ENCODE measurements at places on chromosomes 4 and X.

GRCh38 chrX:148609515-148610327 lies 109.3 kb downstream of the AFF2 start:
- no peak for DNase-seq

DNA sequence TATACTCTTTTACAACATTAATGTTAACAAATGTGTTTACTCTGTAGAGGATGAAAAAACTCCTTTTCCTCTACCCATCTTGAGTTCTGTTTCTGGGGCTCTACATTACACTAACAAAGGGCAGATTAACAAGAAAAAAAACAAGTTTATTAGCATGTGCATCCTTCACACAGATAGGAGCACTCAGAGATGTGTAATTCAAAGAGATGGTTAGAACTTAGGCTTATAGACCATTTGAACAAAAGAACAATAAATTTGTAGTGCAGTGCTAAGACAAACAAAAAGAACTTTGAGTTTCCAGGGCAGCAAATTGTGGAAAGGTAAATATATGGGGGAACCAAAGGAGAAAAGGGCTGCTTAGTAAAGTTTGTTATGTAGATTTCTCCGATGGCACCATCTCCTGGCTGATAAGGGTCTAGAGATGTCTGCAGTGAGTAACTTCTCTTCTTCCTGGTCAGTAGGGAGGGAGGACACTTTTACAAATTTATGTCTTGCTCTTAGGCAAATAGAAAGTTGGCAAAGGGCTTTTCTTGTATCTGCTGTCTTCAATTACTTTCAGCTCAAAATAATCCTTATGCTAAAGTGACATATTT lies 1249.9 kb upstream of the TENM3 start:
- DNase-seq, result no peak

GRCh38 chr4:26226629-26227376 lies 94.0 kb upstream of the RBPJ start:
- no peak for DNase-seq

DNA sequence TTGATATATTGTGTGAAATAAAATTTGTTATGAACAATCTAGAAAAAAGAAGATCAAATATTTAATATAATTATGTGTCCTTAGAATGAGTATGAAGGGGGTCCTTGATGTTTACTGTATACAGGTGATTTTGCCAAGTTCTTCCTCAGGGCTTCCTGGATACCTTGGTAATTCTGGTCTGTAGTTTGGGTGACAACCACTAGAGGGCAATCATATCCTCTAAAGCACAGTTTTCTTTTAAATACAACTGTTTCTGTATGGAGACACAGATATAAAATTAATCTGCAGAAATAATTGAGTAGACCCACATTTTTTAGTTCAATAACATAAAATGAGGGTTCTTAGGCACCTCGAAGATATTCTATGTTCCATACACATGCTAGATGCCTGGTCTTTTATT lies 157.7 kb downstream of the SPANXN1 start:
- DNase-seq, result no peak

- no peak for DNase-seq
These were observed 270.6 kb downstream of the DCAF12L2 start for GRCh38 chrX:125895518-125895917.

GRCh38 chr4:44279066-44279465 lies 169.5 kb downstream of the KCTD8 start:
- no peak for DNase-seq

GRCh38 chrX:15781961-15782699 lies 8.2 kb upstream of the ZRSR2 start:
- DNase-seq, result no peak

GRCh38 chr4:95539106-95539505 lies 9.7 kb downstream of the UNC5C start:
- no peak for DNase-seq

- no peak for DNase-seq
These were observed 50.5 kb downstream of the IL15 start for GRCh38 chr4:141686879-141687278.

GRCh38 chrX:140661643-140662042 lies 47.9 kb upstream of the LINC00632 start:
- DNase-seq, result no peak

DNA sequence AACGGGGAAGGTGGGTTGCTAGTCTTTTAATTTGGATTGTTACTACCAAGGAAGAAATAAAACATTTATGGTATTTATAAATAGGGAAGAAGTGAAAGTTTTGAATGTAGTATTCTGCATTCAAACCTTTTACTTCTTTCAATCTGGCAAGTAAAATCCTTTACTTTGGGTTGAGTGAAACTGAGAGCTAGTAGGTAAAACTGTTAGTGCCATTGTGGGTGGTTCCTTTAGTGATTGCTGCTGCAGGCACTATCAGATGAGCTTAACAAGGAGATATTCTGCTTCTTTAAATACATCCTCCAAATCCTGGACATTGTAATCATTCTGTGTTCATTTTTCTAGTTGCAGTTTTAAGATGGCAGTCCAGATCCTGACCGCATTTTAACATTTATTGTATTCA lies 650.9 kb upstream of the PCDH10 start:
- DNase-seq, result no peak

DNA sequence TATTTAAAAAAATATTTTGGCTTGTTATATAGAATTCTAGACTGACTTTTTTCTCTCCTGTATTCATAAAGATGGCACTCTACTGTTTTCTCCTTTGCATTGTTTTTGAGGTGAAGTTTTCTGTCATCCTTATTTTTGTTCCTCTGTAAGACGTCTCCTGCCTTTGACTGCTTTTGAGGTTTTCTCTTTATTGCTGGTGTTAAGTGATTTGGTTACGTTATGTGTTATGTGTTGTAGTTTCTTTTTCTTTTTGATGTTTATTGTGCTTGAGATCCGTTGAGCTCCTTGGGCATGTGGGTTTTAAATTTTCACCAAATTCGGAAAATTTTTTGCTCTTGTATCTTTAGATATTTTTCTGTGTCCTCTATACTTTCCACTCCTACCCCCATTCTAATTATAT lies 50.0 kb downstream of the KDM6A start:
- DNase-seq, result no peak

DNA sequence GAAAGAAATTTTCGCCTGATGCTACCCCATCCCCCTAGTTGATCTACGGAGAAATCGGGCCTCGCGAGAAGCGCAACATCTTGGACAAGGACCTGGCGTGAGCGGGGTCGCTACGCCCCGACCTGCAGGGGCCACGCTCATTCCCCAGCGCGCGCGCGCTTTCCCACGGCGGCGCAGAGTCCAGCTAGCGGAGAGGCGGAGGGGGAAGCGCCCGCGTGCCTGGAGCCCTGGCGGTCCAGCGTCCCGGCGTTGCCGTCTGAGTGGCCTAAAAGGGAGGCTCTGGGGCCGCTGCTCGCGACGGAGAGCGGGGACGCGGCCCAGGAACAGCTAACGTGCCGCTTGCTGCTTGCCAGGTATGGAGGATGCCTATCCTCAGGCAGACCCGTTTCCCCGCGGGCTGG lies 6.0 kb upstream of the SOX3 start:
- DNase-seq, result no peak

GRCh38 chr4:106266201-106266600 lies 49.8 kb downstream of the TBCK start:
- DNase-seq, result no peak

GRCh38 chr4:188647820-188648370 lies 508.7 kb downstream of the TRIML1 start:
- DNase-seq, result no peak

DNA sequence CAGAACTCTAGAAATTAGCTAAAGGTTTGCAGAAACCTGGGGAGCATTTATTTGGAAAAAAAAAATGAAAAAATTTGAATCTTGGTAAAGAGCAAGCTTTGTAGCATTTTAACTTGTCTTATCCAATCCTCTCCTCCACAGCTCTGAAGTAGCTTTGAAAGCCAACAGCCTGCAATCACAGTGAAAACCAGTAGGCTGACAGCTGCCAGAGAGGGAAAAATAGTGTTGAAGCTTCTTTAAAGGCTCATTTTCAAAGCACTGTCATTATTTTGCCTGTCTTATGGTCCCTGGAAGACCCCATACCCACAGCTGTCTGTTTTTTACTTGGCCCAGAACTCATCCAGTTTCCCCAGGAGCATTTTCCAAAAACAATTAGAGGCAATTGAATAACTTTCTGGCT lies 230.8 kb upstream of the EDNRA start:
- DNase-seq, result no peak

- DNase-seq, result peak; percentile 10
These were observed 329.7 kb downstream of the FBXW7 start for GRCh38 chr4:152206185-152206584.

DNA sequence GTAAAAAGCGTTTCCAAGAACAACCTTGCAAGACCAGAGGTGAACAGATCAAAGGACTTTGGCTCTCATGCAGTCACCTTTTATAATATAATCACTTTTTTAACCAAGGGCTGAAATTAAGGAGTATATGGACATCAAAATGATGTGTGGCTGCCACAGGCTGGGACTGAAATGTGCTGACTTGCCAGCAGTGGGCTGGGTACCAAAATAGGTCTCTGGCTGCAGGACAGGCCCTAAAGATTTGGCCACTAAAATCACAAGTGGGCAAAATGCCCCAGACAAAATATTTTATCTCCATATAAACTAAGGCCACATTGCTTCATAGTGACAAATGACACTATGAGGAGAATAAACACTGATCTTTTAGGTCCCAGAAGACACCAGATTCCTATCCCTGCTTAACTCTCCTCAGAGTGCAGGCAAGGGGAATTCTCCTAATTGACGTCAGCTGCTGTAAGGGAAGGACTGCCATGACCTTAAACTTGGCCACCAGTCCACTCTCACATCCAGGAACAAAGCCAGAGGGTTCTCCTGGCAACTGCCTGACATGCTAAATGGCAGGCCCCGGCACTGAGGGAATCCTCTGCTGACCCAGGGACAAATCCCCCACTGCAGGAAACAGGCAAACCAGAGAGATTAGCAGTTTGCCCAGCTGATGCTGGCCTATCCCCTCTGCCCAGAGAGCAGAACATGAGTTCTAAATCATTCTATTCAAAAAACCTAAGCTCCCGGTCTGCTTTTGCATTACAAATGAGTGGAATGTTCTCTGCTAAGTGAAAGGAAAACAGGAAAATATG lies 155.8 kb downstream of the PPP3CA start:
- no peak for DNase-seq

GRCh38 chr4:70895811-70896491 lies 6.2 kb upstream of the MOB1B start:
- DNase-seq, result no peak

GRCh38 chr4:155666344-155667221 lies at the start of gene GUCY1A1:
GUCY1A1 (plus strand) TSS chr4:155666848; CDS start chr4:155696868, 30,020 bp downstream.
- DNase-seq, result no peak

- DNase-seq, result no peak
These were observed 18.0 kb downstream of the LYAR start for GRCh38 chr4:4271912-4272311.

DNA sequence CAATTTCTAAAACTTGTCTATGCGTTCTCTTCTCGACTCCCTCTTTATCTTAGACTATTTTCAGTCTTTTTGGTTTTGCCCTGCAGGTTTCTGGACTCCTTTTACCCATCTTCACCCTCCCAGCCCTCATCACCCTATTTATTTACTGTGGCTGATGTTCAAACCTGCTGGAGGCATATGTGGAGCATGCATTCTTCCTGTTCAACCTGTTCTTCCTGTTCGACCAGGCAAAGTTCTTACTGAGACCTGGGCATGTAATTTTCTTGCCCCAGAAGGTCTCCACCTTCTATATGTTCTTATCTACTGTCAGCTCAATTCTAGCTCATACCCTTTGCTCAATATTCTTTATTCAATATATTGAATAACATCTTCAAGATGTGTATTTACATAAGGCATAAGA lies 69.4 kb upstream of the AGA start:
- DNase-seq, result peak; percentile 80

GRCh38 chrX:17814059-17814458 lies 47.0 kb downstream of the RAI2 start:
- no peak for DNase-seq

- DNase-seq, result peak; percentile 40
These were observed 2.6 kb upstream of the KIAA0232 start for GRCh38 chr4:6779667-6780565.

DNA sequence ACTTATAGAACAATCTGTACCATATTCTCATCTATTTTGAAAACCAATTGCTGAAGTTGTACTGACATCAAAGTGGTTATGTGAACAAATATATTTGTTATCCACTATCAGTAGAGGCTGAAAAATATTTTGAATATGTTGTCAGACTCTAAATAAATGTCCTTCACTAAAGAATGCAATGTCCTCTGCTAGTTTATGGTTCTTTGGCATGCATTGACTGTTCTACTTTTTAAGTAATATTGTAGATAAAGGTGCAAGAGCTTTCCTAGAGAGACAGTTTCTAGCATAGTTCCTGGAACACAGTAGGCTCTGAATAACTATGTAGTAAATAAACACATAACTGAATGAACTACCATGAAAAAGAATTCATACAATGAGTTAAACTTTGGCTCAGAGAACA lies 18.2 kb upstream of the COX7B2 start:
- no peak for DNase-seq

- DNase-seq, result no peak
These were observed 54.4 kb downstream of the PALLD start for GRCh38 chr4:168551211-168551610.

DNA sequence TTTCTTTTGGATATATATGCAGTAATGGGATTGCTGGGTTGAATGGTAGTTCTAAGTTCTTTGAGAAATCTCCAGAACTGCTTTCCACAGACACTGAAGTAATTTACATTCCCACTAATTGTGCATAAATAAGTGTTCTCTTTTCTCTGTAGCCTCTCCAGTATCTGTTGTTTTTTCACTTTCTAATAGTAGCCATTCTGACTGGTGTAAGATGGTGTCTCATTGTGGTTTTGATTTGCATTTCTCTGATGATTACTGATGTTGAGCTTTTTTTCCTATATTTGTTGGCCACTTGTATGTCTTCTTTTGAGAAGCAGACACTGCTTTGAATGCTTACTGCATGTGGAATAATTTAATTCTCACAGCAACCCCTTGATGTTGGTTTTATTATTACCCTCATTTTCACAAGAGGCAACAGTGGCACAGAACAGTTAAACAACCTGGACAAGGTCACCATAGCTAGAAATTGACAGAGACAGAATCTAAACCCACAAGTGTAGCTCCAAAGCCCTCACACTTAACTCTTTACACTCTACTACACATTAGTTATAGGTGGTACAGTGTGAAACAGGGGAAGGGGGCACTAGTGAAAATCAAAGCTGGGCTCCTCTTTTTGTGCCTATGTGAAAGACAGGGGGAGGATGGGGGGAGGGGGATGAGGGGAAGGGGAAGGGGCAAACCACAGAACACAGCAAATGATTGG lies 96.1 kb downstream of the REELD1 start:
- DNase-seq, result no peak

- DNase-seq, result no peak
These were observed 10.6 kb downstream of the ASMTL start for GRCh38 chrX:1442016-1442665.

GRCh38 chrX:130680164-130681035 lies 222.6 kb downstream of the ENOX2 start:
- DNase-seq, result no peak

DNA sequence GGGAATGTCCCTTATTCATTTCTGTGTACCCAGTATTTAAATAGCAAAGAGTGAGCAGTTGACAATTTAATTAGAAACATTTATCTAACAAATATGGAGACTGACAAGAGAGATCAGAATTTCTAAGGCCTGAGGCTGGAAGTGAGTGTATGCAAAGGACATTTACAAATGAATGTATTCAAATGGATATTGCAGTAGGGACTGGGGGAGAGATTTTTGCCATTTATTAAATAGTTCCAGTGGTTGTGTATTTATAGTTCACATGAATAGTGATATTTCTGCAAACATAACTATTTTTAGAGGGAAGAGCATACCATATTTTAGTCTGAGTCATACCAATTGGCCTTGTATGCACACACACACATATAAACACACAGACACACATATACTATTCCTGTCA lies 592.4 kb downstream of the GLUD2 start:
- DNase-seq, result no peak

Measured in NCI-H510A (cell line).